ENCODE measurements at places on chromosomes 3 and 15.
A peak's percentile ranks its signal among the peaks of the same experiment; 100 is the strongest.

- no peak for DNase-seq
These were observed 328.3 kb downstream of the OXSM start for GRCh38 chr3:26118165-26118564.

DNA sequence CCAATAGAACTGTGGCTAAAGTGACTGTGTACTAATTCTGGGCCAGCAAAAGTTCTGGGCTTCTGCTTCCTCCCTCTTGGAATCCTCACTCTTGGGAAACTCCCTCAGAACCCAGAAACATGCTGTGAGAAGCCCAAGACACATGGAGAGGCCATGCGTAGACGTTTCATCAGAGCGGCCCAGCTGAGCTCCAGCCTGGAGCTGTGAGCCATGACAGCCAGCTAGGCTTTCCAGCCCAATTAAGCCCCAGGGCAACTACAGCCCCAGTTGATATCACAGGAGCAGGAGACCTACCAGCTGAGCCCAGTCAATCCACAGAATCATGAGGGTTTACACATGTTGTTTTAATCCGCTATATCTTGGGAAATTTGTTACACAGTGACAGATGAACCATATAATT is 43.6 kb upstream of the CNOT10 start:
- no peak for DNase-seq

DNA sequence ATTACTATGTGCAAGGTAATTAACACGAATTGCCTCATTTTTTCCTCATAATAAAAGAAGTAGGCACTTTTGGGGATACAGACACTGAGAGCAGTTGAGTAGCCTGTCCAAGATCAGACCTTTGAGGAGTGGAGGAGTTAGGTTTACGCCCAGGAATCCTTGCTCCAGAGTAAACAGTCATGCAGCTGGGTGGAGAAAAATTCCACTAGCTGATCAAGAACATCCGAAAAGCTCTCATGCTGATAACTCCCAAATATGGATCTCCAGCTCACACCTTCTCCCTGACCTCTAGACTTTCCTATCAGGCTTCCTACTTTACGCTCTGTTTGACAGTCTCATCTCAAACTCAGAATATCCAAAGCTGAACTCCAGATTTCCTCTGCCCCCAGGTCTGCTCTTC is 53.3 kb downstream of the ST6GAL1 start:
- DNase-seq = no peak

DNA sequence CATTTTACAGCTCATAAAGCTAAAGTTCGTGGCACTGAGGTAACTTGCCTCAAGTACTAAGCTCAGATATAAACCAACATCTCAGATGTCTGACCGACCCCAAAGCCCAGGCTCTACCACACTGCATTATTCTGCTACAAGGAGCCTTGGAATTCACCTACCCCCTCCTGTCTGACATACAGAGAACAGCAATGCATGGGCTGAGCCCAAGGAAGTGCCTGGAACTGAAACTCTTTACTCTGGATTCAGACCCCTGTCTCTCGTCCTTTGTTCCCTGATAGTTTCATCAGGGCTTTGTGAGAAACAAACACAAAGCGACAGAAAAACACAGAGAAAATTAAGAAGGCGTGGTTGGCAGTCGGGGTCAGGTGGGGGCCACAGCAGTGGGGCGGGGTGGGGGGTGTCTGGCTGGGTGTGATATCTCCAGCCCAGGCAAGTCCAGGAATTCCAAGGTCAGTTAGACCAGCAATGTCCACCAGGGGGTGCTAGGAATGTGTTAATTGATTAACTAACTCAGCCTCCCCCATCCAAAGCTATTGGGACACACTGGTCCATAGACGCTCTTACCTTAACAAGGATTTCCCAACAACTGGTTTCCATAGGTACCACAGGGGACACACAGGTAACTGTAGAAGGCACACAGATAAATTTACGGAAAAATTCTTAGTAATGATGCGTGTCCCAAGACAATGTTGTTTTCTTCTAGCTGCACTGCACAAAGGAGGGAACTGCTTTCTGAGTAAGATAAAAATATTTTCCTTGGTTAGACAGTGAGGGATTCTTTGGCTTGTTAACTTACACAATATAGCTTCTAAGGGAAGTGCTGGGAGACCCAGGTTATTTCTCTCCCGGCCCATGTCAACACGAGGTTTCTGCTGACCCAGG is 18.8 kb upstream of the SSUH2 start:
- DNase-seq = peak; percentile 50

DNA sequence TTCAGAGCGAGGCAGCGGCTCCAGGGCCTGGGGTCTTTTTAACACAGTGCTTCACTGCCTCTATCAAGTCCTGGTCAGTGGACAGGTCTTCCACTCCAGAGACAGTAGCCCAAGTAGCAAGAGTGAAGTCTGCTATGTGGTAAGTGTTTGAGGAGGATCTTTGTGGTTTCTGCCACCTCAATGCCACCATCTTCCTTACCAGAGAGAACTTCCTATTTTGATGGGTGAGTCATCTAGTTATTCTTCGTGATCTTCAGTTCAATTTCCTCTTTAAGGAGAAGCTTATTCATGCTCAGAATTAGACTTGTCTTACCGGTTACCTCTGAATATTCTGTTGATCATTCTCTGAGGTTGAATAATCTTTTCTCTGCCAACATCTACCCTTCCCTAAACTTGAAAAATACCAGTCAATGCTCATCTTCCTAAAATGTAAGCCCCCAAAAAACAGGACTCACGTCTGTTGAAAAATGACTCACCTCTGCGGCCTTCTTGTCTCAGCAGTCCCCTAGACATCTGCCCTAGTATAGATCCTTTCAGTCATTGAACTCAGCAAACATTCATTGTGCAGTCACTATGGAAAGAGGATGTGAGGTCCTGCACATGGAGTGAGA is 32.2 kb upstream of the BCL6 start:
- DNase-seq = no peak

GRCh38 chr3:64972793-64973192 is 285.0 kb upstream of the ADAMTS9 start:
- DNase-seq = no peak

- no peak for DNase-seq
These were observed 133.1 kb upstream of the IGSF10 start for GRCh38 chr3:151593928-151594327.

DNA sequence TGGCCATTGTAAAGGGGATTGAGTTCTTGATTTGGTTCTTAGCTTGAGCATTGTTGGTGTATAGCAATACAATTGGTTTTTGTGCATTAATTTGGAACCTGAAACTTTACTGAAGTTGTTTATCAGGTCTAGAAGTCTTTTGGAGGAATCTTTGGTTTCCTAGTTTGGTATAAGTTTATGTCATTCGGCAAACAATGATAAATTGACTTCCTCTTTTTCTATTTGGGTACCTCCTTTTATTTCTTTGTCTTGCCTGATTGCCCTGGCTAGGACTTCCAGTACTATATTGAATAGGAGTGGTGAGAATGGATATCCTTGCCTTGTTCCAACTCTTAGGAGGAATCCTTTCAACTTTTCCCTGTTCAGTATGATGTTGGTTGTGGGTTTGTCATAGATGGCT is 32.1 kb downstream of the SPESP1 start:
- DNase-seq = no peak

GRCh38 chr3:129824926-129825541 is 68.5 kb downstream of the TMCC1 start:
- DNase-seq = peak; percentile 66

DNA sequence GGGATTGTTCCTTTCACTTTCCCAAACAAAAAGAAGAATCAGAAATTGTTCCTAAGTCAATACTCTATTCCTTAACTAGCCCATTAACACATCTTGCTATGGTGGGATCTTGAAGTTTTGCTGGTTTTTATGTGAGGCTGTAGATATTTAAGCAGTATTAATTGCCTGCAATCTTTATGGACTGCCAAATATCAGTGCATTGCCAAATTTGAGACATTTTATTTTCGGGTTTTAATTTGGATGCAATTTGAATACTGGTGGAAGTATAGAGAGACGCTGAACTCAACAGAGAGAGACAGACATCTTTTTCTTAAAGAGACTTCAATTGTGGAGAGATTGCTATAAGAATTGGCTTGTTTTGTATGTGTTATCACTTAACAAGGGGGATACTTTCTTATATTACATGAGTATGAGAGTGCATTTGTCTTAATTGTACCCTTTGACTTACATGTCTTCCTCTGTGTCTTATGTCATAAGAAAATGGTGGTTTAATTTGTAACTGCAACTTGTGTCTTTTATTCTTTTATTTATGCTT is 10.0 kb downstream of the CADM2 start:
- peak; percentile 61 for DNase-seq

- DNase-seq = no peak
These were observed 869.1 kb downstream of the TBL1XR1 start for GRCh38 chr3:176328198-176328597.

GRCh38 chr3:107263269-107264021 is 113.8 kb upstream of the CCDC54 start:
- DNase-seq = no peak

- no peak for DNase-seq
These were observed 9.3 kb downstream of the EIF4G1 start for GRCh38 chr3:184323696-184324095.

All from cerebellar cortex (tissue), 1 donor.